ENCODE measurements at places on chromosomes 12 and 14.

DNA sequence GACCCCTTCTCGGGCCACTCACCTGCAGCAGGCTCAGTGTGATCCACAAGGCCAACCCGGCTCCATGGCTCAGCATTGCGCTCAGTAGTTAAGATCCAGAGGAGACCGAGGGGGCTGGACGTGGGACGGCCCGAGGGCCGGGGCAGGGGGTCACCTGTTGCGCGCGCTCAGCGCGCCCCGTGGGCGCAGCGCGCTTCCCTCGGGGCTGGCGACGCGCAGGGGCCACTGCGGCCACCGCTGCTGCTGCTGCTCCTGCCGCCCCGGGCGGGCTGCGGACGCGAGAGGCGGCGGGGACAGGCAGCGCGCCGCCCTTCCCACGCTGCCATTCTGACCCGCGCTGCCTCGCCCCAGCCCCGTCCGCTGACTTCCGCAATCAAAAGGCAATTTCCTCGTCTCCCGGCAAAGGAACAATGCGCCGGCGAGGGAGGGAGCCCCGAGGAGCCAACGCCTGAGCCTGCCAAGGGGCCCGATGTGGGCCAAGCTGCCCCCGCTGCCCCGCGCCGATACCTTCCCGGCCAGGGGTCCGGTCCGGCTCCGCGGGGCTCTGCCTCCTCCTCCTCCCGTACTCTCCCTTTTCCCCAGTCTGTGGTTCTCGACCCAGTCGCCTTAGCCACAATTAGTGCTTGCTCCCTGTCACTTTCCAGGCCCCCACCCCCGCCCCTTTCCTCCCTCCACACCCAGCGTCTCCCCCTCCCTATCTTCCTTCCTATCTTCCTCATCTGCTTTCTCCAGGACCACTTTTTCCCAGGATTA, 27.3 kb downstream of the PTPRB start:
- no peak for DNase-seq

DNA sequence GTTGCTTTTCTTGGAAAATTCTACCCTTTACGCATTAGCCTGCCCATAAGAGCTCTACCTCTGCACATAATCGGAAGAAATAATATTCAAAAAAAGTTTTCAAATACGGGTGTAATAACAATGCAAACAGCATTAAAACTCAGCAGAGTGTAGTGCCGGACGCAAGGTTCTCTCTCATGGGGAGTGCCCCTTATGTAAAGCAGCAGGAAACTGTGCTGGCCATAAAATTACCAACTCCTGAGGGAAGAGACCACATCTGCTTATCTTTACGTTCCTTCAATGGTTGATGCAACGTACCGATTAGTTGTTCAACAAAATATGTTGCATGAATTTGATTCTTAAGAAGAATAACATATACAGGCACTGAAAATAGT, 118.7 kb upstream of the TMCC3 start:
- no peak for DNase-seq

- DNase-seq = no peak
These were observed 499.3 kb upstream of the TMEM132C start for GRCh38 chr12:127767656-127768055.

DNA sequence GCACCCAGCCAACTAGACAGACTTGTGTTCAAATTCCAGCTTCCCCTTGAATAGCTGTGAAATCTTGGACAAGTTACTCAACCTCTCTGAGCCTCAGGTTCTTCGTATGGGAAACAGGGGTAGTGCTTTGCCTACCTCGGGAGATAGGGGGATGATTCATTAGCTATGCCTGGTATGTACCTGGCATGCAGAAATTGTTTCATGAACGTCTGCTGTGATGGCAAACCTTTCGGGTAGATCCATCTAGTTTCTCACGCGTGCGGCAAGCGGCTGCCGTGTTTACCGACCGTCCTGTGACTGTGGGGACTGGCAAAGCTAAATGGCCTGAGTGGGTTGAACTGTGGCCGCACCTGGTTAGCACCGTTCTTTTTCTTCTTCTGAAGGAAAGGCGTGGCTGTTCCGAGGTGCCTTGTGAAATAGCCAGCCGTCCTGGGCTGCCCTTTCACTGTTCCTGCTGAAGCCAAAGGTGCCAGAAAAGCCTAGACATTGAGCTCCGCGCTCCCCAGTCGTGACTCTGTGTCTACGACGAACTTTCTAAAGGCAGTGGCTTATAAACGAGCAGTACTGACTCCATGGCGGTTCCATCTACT, 40.6 kb upstream of the MED13L start:
- no peak for DNase-seq

GRCh38 chr12:94488463-94488862, 28.8 kb upstream of the CEP83 start:
- DNase-seq = no peak

DNA sequence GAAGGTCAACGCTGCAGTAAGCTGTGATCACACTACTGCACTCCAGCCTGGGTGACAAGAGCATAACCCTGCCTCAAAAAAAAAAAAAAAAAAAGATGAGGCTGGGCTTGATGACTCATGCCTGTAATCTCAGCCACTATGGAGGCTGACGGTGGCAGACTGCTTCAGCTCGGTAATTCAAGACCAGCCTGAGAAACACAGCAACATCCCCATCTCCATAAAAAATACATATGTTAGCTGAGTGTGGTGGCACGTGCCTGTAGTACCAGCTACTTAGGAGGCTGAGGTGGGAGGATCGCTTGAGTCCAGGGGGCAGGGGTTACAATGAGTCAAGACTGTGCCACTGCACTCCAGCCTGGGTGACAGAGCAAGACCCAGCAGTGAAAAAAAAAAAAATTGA, 50.4 kb downstream of the GXYLT1 start:
- DNase-seq = peak; percentile 8

- DNase-seq = no peak
These were observed 4.9 kb upstream of the GRIP1 start for GRCh38 chr12:66683822-66684221.

- DNase-seq = no peak
These were observed 44.6 kb upstream of the VRK1 start for GRCh38 chr14:96752594-96752993.

DNA sequence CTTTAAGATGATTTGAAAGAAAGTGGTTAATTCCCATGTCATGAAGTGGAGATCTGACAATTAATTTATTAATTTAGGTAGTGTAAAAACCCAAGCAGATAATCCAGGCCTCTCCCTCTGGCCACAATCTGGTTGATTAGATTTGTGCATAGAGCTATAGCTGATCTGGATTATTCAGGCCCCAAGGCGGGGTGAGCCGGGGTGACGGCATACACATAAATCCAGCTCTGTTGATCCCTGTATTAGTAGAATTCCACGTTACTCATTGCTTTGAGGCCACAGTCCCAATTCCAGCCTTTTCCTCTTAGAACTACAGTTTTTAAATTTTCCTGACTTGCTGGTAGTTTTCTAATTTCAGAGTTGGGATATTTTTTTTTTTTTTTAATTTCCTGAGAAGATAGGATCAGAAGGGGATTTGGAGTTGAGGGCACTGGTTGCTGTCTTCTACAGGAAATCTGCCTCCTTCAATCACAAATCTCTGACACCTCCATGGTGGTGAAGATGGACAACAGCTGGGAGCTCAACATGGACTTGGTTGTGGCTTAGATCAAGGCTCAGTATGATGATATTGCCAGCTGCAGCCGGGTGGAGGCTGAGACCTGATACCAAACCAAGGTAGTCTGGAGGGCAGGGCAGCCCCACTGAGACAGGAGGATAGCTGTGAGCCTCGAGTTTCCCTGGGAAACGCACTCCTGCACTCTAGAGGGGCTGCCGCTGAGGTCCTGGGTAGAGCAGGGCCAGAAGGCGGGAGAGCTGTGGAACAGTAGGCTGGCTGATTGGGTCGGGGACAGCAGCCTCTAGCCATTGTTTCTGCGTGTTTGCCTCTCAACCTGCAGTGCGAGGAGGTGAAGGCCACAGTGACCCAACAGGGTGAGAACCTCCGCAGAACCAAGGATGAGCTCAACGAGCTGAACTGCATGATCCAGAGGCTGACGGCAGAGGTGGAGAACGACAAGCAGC, 19.4 kb downstream of the KRT85 start:
- no peak for DNase-seq

DNA sequence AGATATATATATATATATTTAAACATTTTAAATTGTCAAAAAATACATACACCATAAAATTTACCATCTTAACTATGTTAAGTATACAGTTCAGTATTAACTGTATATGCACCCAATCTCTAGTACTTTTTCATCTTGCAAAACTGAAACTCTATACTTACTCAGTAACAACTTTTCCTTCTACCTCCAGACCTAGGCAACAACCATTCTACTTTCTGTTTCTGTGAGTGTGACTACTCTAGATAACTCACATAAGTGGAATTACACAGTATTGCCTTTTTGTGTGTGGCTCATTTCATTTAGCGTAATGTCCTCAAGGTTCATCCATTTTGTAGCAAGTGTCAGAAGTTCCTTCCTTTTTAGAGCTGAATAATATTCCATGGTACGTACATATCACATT, 8.2 kb downstream of the FAM234B start:
- no peak for DNase-seq

- no peak for DNase-seq
These were observed 93.6 kb upstream of the RFLNA start for GRCh38 chr12:124201248-124201647.

GRCh38 chr14:68094752-68095151, 275.2 kb downstream of the RAD51B start:
- DNase-seq = no peak

DNA sequence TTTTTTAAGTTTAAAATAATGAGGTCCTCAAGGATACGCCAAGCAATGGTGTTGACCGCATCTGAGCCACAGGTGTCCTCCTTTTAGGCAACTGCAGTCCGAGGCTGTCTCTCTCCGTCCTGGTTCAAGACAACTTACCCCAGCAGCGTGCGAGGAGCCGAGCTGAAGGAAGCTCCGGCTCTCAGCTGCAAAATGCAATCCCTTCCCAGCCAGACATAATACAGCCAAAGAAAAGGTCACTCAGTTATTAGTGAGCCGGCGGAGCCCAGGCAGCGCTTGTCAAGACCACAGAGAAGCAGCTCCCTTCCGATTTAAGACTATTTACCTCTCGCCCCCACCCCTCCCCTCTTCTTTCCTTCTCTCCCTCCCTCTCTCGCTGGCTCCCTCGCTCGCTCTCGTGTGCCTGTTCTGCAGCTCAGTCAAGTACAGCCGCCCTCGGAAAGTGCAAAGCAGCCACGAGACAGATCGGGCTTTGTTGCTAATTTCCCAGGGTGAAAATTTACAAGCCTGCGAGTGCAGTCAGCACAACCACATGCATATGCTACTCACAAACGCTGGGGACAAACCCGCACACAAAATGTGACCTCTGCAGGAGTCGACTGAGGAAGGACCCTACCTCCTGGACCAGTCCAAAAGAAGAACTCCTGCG, 363 bp upstream of the LMO3 start:
- no peak for DNase-seq

GRCh38 chr12:112167031-112167461, 41.7 kb downstream of the TRAFD1 start:
- DNase-seq = no peak

DNA sequence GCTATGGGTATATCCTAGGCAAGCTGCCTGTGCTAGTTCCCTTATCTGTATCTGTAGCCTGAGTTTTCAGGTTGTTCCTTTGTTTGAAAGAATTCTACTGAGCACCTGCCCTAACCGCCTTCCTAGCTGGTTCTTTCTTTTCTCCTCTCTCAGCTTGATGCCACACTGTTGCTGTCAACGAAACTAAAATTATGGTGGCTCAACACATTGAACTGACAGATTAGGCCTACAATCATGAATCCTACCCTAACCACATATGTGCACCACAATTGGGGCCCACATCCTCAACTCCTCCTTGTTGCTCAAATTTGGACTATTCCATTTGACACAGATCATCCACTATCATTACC, 36.2 kb upstream of the RESF1 start:
- no peak for DNase-seq

- peak; percentile 79 for DNase-seq
These were observed 418.5 kb downstream of the TMEM121 start for GRCh38 chr14:105944632-105945610.
